Cardiac septum (tissue), 1 donor: ENCODE measurements at places on chromosomes 12 and 14.
A peak's percentile ranks its signal among the peaks of the same experiment; 100 is the strongest.

- peak; percentile 72 for DNase-seq
These were observed 7.0 kb downstream of the RTL1 start for GRCh38 chr14:100896369-100897060.

DNA sequence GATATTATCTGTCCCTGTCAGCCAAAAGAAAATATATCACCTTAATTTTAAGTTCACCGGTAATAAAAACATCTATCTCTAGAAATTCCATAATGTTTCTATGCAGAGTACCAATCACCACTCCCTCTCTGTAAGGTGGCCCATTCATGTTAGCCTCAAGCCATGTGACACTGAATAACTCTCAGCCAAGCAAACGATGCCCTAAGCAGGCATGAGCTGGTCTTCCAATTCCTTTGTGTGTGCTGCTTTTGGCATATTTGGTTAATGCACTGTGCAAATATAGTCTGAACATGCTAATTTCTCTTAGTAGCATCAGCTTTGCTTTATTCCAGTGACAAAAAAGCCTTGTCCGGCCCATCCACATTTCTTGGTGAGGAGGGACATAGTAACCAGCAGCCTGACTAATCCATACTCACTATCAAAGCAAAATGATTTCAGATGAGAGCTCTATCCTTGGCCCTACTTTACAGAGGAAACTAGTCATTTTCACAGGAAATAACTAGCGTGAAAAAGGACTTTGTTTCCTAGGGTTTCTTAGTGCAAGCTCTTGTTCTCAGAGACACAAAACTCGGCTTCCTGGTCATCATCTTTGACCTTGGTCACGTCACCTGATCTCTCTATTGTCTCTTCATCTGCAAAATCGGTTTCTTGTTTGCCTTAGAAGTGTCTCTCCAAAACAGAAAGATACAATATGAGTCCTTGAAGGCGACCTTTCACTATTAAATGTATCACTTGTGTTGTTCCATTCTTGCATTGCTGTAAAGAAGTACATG is 59.2 kb upstream of the RTRAF start:
- no peak for DNase-seq

GRCh38 chr14:90188588-90188987 is 67.8 kb upstream of the PSMC1 start:
- DNase-seq, result no peak

GRCh38 chr12:40565029-40565633 is 127.1 kb upstream of the CNTN1 start:
- no peak for DNase-seq

GRCh38 chr14:89198544-89199329 is 218.3 kb downstream of the FOXN3 start:
- no peak for DNase-seq

DNA sequence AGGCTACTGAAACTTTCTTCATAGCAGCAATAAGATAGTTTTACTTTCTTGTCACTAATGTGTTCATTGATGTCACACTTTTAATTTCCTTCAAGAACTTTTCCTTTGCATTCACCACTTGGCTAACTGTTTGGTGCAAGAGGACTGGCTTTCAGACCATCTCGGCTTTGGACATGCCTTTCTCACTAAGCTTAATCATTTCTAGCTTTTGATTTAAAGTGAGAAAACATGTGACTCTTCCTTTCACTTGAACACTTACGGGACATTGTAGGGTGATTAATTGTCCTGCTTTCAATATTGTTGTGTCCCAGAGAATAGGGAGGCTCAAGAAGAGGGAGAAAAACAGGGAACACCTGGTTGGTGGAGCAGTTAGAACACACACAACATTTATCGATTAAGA is 41.9 kb downstream of the IFNG start:
- DNase-seq, result no peak

GRCh38 chr14:105534586-105534985 is 8.2 kb downstream of the TMEM121 start:
- DNase-seq, result no peak

GRCh38 chr12:111419784-111420183 is 14.1 kb downstream of the SH2B3 start:
- DNase-seq, result no peak

DNA sequence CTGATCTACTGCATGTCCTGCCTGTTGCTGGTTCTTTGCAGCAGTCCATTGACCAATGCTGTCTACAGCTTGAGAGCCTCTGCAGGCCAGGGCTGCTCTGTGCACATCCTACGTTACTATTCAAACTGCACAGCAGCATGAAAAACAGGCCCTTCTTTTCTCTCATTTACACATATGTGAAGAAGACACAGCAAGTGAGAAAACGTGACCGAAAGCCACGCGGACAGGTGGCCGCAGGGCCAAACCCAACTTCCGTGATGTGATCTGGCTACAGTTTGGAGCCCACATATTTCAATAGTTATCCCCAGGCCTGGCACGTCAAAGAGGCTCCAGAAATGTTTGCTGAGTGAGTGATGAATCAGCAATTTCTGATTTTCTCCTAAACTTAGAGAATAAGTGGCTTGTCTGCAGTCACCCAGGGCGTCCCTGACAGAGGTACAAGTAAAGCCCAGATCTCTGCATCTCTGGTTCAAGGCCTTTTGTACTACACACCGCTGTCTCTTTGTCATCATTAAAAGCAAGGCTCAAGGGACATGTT is 17.9 kb upstream of the TCL1B start:
- no peak for DNase-seq

GRCh38 chr14:95979339-95980042 is 59.7 kb upstream of the C14orf132 start:
- DNase-seq, result no peak

DNA sequence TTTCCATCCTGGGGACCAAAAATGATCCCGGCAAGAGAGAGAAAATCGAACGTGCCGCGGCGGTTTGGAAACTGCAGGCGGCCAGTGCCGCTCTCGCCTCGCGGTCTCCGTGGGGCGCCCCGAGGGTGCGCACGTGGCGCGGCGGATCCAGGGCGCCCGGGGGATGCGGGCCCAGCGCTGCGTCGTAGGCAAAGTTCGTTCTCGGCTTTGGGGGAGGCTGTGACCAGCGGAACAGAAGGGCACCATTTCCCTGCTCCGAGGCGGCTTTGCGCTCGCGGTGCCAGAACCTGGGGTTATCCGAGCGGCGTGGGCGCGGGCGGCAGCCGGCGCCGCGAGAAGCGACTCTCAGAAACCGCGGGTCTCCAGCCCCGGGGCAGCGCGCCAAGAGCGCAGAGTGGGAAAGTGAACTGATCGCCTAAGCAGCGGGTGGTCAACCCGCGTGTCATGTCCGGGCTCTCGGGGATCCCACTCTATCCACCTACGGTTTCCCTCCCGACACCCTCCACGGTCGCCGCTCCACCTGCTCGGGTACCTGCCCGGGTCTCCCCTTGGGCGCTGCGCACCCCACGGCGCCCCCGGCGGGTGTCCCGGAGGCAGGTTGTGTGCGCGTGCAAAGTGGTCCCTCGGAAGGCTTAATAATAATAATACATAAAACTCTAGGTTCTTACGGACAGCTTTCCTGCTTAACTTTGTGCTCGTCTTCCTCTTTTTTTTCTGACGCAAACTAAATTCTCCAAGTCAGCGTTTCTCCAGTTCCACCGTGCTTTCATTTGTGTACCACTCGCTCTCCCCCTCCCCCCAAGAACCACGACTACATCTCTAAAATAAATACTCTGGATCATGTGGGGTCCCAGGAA is 1.2 kb downstream of the ESRRB start:
- DNase-seq, result no peak

DNA sequence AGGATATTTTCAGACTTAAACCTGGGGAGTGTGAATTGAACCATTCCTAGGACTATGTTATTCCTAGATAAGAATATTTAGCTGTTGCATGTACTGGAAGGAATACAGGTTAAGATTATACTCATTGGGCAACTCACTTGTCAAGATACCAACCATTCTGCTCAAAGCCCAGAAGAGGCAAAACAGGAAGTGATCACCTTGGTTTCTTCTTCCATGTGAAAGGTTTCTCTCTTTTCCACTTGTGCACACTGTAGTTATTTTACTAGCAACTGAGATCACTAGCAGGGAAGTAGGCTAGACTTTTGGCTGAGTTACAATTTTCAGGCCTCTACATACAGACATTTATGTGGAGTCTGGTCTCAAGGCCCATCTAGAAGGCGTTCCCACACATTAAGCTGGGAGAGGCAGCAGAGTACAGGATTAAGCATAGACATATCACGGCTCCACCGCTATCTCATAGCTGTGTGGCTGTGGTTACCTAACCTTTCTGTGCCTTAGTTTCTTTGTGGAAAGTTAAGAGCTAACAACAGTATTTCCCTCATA is 83.9 kb upstream of the FERMT2 start:
- no peak for DNase-seq

- DNase-seq, result no peak
These were observed 1239.8 kb downstream of the TMEM121 start for GRCh38 chr14:106766145-106766544.

DNA sequence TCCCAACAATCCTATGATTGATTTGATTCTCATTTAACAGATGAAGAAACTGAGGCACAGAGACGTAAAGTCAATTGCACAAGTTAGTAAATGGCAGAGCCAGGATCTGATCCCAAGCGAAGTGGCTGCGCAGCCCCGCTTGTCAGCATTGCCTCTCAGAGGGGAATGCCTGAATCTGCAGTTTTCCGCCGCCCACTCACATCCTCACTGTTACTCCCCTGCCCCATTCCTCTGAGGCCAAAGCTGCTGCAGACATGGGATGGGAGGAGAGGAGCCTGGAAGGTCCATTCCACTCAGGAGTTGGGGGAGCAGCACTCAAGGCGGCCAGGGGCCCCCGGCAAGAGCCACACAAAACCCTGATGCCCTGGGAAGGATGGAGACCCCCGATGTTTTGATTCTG is 1.0 kb downstream of the NRIP2 start:
- no peak for DNase-seq

- no peak for DNase-seq
These were observed 124.6 kb upstream of the PMCH start for GRCh38 chr12:102322254-102322653.

GRCh38 chr14:23531391-23531790 is 20.2 kb downstream of the ZFHX2 start:
- DNase-seq, result no peak

DNA sequence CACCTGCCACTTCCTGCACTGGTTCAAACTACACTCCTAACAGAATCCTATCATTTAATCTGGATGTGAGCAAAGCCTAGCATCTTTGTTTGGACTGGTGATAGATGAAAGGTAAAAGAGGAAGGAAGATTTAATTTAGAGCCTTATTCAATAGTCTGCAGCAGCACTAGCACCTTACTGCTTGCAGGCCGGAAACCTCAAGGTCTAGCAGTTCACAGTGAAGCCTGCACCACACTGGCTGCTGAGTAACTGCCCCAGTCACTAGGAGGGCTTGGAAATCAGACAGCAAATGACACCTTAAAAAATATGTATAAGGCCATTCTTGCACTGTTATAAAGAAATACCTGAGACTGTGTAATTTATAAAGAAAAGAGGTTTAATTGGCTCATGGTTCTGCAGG is 358.0 kb downstream of the DAD1 start:
- DNase-seq, result no peak

GRCh38 chr14:52142504-52142903 is 73.6 kb upstream of the NID2 start:
- no peak for DNase-seq

- no peak for DNase-seq
These were observed 76.7 kb upstream of the EIF5 start for GRCh38 chr14:103257211-103257962.
